Stimulated activated naive CD4-positive, alpha-beta T cell (primary cell): ENCODE measurements at places on chromosomes 11 and 22.

- DNase-seq, result no peak
Measured at GRCh38 chr11:91587131-91587530, 637.5 kb upstream of the FAT3 start.

DNA sequence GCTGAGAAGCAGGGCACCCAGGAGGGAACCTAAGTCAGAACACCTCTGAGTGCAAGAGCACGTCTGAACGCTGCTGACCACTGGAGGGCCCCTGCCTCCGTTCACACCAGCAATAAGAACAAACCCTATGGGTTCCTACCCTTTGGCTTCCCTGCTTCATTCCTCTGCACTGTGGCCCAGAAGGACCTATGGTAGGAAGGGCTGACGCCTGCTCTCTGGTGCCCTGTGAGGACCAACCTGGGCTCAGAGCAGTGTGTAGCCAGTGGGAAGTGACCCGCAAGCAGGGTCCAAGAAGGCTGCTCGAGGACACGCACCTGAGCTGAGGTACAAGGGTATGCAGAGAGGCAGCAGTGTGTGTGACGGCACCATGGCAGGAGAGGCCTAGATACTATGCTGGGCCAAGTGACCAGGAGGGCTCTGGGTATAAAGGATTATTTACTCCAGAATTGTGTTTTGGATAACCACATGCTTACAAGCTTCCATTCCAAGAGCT, 68.8 kb upstream of the CLTCL1 start:
- DNase-seq, result no peak

- DNase-seq, result no peak
Measured at GRCh38 chr11:15159085-15159484, 44.4 kb downstream of the INSC start.

GRCh38 chr11:121800240-121800639, 315.8 kb downstream of the BLID start:
- no peak for DNase-seq

- DNase-seq, result no peak
Measured at GRCh38 chr11:120925944-120926343, 98.0 kb upstream of the TBCEL start.
